ENCODE measurements at places on chromosomes 6 and 20.

DNA sequence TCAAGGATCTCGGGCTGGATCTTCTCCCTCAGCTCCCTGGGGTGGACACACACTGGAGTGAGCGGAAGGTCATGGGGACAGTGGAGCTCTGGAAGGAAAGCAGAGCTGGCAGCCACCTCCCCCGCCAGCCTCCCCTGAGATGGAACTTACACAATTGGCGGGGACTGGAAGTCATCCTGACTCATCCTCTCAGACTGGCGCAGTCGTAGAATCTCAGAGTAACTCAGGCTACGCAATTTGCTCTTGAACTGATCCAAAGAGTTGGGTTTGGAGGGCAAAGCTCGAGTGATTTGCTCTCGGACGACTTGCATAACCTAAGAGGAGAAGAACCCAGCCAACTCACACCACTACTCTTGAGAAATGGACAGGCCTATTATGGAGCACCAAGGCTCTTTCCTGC, 34.8 kb downstream of the ELMO2 start:
- no peak for DNase-seq

DNA sequence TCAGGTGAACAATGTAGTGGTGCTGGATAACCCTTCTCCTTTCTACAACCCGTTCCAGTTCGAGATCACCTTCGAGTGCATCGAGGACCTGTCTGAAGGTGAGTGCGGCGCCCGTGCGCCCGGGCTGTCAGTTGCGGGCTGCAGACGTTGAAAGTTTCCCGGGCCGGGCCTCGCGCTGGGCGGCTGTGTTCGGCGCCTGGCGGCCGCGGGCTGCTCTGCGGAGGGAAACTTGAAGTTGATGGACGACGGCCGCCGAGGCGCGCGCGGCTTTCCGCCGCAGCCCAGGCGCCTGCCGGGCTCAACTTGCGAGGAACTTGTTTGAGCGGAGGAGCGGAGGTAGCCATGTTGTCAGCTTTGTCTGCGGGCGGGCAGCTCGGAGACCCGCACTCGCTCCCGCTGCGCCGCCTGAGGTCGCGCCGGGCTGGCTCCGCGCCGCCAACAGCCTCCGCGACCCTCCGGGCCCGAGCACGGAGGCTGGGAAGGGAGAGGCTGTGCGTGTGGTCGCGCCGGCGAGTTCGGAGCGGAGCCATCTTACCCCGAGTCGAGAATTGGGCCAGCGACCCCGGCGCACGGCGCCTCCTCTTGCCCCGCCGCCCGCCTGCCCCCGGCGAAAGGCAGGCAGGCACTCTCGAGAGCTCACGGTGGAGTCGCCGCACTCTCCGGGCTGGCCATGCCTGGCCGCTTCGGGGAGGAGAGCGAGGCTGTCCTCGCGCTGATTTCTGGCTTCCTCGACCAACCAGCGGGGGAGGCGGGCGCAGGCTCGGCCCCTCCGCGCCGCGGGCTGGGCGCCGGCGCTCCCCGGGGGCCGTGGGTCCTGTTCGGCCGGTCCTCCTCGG, 691 bp downstream of the ASF1A start:
- peak; percentile 25 for DNase-seq

DNA sequence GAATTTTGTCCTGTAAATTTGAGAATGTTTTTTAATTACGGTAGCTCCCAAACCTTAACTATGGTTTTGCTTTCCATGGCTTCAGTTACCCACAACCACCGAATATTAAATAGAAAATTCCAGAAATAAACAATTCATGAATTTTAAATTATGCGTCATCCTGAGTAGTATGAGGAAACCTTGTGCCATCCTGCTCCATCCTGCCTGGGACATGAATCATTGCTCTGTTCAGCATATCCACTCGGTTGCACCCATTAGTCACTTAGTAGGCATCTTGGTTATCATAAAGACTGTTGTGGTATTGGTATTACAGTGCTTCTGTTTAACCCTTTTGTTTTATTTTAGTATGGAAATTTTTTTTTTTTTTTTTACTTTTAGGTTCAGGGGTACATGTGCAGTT, 39.7 kb downstream of the KCNS1 start:
- DNase-seq, result no peak

- DNase-seq, result peak; percentile 54
These were observed 6.8 kb upstream of the USP49 start for GRCh38 chr6:41901882-41902519.

- DNase-seq, result no peak
These were observed 197.5 kb upstream of the CST7 start for GRCh38 chr20:24751551-24751950.
